Fibroblast of skin of right biceps (primary cell): ENCODE measurements at places on chromosomes 5 and 9.

DNA sequence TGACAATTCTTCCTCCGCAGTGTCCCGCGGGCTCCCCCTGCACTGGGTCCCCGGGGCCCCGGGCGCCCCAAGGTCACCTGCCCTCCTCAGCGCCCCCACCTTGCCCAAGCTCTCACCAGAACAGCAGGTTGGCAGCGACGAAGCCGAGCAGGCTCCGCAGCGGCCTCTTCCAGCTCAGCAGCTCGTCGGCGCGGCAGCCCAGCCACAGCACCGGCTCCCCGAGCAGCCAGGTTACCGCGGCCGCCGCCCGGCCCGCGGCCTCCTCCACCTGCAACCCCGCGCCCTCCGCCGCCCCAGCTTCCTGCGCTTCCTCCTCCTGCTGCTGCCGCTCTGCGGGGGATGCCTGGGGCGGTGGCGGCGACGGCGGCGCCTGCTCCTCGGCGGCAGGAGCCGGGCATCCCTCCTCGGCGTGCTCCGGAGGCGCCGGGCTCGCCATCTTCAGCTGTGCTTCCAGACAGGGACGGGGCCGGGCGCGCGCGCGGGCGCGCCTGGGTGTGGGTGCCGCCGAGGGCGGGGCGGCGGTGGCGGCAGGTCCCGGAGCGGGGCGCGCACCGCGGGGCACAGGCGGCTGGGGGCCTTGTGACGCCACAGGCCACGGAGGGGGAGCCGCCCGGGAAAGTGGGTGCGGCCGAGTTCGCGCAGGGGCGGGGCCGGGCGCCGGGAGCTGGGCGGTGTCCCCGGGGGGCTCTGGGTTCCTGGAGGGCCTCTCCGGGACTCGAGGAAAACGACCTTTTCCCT is at the start of gene RETREG1:
RETREG1 (minus strand) TSS at position 462 of the 738 bp plus-strand sequence; CDS start at position 436, 26 bp downstream.
- DNase-seq: peak; percentile 20

GRCh38 chr9:100028201-100028784 is 70.5 kb downstream of the ERP44 start:
- DNase-seq: peak; percentile 68

DNA sequence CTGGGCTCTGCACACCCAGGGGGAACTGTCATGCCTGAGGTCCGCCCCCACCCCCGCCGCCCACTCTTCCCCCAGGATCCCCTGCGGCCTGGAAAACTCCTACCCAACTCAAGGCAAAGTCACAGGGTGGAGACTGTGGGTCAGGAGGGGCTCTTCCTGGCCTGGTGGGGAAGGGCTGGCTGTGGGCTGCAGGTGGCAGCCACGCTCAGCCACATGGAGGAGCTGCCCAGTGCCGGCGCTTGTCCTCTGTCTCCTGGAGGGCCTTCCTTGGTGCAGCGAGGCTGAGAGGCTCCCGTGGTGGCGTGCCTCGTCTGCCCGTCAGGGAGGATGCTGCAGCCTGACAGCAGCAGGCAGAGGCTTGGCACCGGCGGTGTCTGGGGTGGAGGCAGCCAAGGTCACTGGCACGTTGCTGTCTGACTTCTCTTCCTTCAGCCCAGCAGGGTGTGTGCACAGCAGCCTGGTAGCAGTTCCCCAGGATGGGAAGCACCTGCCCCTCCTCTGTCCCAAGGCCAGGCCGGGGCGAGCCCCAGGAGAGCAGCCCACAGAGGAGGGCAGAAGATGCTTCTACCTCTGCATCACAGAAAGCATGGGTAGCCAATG is 78.1 kb downstream of the ADAMTS2 start:
- DNase-seq: no peak

DNA sequence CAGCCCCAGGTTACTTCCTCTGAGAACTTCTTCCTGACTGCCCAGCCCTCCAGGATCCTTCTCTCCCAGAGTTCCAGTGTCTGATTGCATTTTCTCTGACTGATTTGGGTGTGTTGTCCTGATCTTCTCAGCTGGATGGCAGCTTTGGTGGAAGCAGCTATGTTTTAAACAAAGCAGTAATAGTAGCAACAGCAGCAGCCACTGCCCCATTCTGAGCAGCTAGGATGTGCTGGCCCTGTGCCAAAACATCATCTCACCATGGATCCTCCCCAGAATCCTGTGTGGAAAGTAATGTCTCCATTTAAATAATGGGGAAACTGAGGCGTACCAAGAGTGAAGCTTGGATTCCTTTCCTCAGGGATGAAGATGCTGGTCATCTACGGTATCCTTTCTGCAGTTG is 46.4 kb upstream of the PSD2 start:
- no peak for DNase-seq

DNA sequence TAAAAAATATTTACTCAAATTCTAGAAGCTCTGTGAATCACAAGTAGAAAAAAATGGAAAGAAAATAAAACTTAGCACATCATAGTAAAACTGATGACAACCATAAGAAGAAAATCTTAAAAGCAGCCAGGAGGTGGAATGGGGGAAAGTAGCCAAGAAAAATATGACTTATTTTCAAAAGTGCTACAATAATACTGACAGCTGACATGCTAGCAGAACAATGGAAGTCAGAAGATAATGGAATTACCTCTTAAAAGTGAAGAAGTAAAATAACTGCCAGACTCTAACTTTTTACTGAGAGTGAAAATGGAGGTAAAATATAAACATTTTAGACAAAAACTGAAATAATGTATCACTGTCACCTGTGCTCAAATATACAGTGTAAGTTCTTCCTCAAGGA is 532.2 kb upstream of the SGCD start:
- peak; percentile 36 for DNase-seq

GRCh38 chr5:58412081-58412480 is 47.8 kb downstream of the PLK2 start:
- no peak for DNase-seq

GRCh38 chr9:81827616-81828296 is 100.5 kb upstream of the SPATA31D4 start:
- no peak for DNase-seq

GRCh38 chr5:127056896-127057295 is 16.4 kb downstream of the C5orf63 start:
- no peak for DNase-seq

DNA sequence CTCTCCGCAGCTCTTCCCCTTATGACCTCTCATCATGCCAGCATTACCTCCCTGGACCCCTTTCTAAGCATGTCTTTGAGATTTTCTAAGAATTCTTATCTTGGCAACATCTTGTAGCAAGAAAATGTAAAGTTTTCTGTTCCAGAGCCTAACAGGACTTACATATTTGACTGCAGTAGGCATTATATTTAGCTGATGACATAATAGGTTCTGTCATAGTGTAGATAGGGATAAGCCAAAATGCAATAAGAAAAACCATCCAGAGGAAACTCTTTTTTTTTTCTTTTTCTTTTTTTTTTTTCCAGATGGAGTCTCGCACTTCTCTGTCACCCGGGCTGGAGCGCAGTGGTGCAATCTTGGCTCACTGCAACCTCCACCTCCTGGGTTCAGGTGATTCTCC is 20.7 kb upstream of the IL13 start:
- no peak for DNase-seq

DNA sequence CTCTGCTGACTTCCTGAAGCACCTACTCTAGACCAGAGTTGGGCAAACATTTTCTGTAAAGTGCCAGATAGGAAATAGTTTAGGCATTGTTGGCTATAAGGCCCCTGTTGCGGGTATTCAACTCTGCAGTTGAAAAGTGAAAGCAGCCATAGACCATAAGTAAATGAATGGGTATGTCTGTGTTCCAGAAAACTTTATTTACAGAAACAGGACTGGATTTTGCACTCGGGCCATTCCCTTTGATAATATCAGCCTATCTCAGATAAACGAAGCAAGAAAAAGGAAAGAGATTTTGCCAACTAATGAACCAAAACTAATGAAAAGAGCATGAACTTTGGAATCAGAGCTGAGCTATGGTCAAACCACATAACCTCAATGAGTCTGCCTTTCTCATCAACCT is 184.4 kb downstream of the SAXO1 start:
- DNase-seq: no peak

- no peak for DNase-seq
Measured at GRCh38 chr9:120974921-120975320, 48.3 kb upstream of the TRAF1 start.

DNA sequence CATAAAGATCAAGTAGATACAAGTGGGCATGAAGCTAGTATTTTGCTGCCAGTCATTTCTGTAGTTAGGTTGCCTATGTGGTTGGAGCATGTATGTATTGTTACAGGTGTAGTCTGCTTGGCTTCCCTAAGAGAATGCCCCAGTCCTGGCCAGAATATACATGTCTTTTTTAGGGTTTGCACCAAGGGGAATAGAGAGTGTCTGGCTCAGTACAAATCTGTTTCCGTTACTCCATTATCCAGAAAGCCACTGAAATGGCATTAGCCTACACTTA is 23.2 kb downstream of the TGFBR1 start:
- no peak for DNase-seq

GRCh38 chr5:159504857-159505304 is 174.6 kb upstream of the IL12B start:
- DNase-seq: peak; percentile 87

- peak; percentile 42 for DNase-seq
Measured at GRCh38 chr5:3601911-3602782, 6.5 kb downstream of the IRX1 start.

DNA sequence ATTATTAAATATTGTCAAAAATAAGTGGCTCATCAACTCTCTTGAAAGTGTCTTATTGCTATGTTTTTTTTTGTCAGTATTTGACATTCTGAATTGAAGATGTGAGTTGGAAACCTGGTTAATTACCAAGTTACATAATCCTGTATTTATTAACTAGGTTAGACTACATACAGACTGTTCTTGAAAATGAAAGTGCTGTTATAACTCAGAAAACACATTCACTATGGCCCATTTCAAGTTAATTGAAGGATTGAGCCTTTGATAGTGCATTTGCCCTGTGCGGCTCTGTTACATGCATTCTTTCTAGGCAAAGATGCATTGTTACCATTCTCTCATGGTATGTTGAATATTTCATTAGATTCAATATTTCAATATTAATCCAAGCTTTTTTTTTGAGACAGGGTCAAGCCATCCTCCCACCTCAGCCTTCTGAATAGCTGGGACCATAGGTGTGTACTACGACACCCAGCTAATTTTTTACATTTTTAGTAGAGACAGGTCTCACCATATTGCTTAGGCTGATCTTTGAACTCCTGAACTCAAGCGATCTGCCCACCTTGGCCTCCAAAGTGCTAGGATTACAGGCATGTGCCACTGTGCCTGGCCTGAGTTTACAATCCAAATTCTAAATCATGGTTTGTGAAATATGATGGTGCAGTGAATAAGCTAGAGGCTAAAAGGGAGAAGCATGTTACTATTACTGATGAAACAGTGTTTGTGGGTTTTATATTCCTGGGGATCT is 10.0 kb downstream of the CTNNA1 start:
- no peak for DNase-seq

GRCh38 chr9:112532427-112532826 is 45.8 kb downstream of the KIAA1958 start:
- DNase-seq: peak; percentile 78

DNA sequence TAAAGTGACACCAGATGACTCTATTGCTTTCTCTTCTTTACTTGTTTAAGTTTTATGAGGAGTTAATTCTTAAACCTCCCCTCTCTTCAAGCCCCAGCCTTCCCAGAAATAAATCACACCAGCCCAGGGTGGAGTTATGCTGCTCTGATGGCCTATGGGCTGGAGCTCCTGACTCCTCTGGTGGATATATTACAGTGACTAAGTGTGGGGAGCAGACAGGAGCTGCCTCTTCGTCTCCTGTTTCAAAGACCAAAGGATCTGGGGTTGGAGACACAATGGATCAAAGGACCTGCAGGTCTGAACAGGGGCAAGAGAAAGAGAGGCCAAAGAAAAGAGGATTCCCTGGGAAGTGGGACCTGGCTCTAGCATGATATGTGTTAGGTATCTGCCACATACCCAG is 312.0 kb upstream of the MSX2 start:
- DNase-seq: no peak

DNA sequence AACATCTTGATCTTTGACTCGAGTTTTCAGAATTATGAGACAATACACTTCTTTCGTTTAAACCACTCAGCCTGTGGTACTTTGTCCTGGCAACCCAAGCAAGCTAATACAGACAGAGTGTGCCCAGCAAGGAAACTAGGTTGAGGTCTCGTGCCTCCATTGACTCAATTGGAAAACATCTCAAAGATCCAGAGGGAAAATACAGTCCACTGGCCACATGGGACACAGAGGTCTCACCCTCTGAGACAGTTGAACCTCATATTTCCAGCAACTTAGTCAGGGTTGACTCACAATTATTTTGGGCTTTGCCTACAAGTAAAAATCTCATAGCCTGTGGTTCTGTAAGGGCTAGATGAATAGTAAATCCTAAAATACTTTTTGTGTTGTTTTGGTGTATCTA is 631.5 kb downstream of the MTRR start:
- DNase-seq: peak; percentile 27

DNA sequence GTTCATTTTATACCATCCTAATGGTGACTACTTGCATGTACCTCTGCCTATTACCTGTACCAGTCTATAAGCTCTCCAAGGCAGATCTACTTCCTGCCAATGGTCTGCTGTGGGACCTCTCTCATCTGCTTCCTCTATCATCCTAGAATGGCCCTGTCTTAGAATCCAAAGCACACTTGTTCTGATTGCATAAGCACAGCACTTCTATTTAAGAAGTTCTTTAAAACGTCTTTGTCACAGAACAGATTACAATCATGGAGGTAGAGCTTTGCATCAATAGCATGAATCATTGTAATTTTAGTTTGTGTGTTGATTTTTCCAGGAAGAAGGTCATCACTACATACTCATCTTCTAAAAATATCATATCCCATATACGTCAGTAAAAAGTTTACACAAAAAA is 131.8 kb upstream of the ACOT12 start:
- DNase-seq: peak; percentile 61

GRCh38 chr5:82593481-82593880 is 315.3 kb upstream of the RPS23 start:
- DNase-seq: peak; percentile 31

GRCh38 chr5:112635276-112635675 is 102.4 kb upstream of the APC start:
- DNase-seq: peak; percentile 30

GRCh38 chr5:61686491-61687257 is 354.6 kb downstream of the ZSWIM6 start:
- DNase-seq: no peak

GRCh38 chr5:145539201-145539600 is 295.9 kb downstream of the PRELID2 start:
- no peak for DNase-seq

- DNase-seq: no peak
Measured at GRCh38 chr5:133897431-133897830, 71.0 kb downstream of the C5orf15 start.

DNA sequence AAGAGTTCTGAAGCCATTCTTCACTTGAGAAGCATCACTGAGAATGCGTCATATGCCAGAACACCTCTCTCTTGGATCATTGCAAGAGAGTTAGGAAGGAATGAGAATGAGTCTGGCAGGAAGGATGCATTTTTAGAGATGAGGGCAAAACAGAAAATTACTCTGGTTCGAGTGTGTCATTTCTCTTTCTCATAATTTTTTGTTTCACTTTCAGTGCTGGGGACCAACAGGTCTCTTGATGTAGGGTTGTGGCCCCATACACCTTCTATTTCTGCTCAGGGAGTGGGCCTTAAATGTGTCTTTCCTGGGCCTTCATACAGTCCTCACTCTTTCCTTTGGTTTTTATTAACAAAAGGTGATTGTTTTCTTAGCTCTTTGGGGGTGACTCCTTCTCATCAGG is 302.4 kb downstream of the NR3C1 start:
- no peak for DNase-seq
